H1 (cell line): ENCODE measurements at places on chromosomes 7 and 10.

GRCh38 chr10:84607044-84607443 is 278.7 kb downstream of the CCSER2 start:
- no peak overlapping the region for H3K4me3 ChIP-seq
- H3K36me3 ChIP-seq: no peaks in the 10 kb centered on the region
- H3K4me1 ChIP-seq: peaks cover 2% of the 10 kb centered on the region; the same call in 1 of the 2 replicates
- peaks cover 21% of the 10 kb centered on the region for H3K27me3 ChIP-seq
- DNase-seq: no peak
- H3K27ac ChIP-seq: no peak overlapping the region

DNA sequence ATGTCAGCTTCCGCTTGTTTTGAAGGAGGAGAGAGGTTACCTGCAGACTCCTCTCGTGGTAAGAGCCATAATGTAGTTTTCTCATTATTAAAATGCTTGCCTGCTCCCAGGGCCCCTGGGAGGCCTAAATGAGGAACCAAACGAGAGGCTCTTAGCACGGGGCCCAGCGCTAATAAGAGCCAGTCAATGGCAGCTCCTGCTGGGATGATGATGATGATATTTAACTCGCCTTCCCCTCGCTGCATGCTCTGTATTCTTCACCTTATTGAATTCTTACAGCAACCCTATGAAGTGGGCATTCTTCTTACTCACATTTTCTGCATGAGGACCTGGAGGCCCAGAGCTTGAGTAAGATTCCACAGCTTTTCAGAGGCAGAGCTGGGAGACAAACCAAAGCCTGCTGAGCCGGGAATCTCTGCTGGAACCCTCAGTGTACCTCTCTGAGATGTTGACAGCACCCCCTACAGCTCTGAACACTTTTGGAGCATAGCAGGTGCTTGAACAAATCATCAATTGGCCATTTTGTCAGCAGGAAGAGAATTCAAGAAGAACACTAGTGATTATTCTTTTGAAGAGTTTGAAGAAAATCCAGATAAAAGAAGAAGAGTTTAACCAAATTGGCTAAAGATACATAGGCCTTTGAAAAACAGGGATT is 93.1 kb upstream of the HABP2 start:
- no peak for DNase-seq
- no peak overlapping the region for H3K27ac ChIP-seq
- H3K4me3 ChIP-seq: no peak overlapping the region
- no peaks in the 10 kb centered on the region for H3K4me1 ChIP-seq
- H3K36me3 ChIP-seq: no peaks in the 10 kb centered on the region
- H3K27me3 ChIP-seq: no peaks in the 10 kb centered on the region

GRCh38 chr7:73723813-73724212 is 4.3 kb upstream of the STX1A start:
- peaks cover 7% of the 10 kb centered on the region for H3K27me3 ChIP-seq
- H3K27ac ChIP-seq: no peak overlapping the region
- H3K4me3 ChIP-seq: no peak overlapping the region
- no peak for DNase-seq
- H3K36me3 ChIP-seq: no peaks in the 10 kb centered on the region

DNA sequence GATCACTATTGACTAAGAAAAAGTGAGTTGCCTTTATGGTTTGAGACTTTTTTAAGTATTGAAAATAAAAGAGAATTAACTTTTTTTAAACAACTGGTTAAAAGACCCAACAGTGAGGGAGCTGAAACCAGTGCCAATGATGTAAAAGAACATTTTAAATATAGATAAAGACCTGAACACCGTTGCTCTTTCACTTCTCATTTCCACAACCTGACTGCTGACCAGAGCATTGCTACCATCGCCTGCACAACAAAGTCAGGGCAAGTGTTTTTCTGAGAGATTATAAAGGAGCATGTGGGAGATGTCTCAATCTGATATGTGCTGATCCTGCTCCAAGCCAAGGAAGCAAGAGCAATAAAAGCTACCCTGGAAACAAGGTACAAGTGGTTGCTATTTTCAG is 34.7 kb downstream of the IMMP2L start:
- H3K36me3 ChIP-seq: no peaks in the 10 kb centered on the region
- H3K27me3 ChIP-seq: no peaks in the 10 kb centered on the region
- no peaks in the 10 kb centered on the region for H3K4me1 ChIP-seq

DNA sequence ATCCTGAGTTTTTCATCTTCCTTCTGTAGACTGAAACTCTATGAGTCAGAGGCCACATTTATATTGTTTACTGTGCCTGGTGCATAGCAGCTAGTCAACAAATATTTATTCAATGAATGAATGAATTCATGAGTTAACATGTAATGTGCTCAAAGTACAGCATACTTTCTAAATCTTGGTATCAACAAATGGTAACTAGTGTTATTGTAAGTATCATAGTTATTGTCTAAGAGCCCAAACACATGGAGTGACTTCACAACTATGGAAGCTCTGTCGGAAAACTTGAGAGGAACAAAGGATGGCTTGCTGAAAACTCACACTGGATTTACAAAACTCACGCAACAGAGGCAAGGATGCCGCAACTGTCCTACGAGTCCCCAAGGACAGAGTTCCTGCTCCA is 35.9 kb downstream of the DENND2A start:
- H3K4me1 ChIP-seq: no peaks in the 10 kb centered on the region
- no peak overlapping the region for H3K4me3 ChIP-seq
- H3K27me3 ChIP-seq: no peaks in the 10 kb centered on the region
- no peak overlapping the region for H3K27ac ChIP-seq
- no peak for DNase-seq

DNA sequence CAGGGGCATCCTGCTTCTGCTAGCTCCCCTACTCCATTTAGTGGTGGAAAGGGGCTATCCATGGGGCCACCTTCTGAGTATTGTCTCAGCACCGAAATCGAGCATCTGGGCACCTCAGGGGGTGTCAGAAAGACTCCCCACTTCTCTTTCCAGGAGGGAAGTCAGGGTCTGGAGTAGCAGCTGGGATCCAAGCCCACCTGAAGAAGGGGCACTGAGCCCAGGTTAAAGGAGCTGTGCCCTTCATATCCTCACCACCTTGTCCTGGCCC is 2.6 kb downstream of the FLNC start:
- no peak overlapping the region for H3K27ac ChIP-seq
- H3K4me3 ChIP-seq: peak overlapping the region; percentile 41
- peaks cover 42% of the 10 kb centered on the region for H3K4me1 ChIP-seq
- H3K36me3 ChIP-seq: no peaks in the 10 kb centered on the region
- H3K27me3 ChIP-seq: peaks cover 27% of the 10 kb centered on the region
- no peak for DNase-seq

GRCh38 chr10:93305122-93305521 is 177.0 kb downstream of the MYOF start:
- peaks cover 2% of the 10 kb centered on the region for H3K4me1 ChIP-seq
- H3K4me3 ChIP-seq: no peak overlapping the region
- H3K27ac ChIP-seq: no peak overlapping the region
- no peaks in the 10 kb centered on the region for H3K27me3 ChIP-seq
- no peaks in the 10 kb centered on the region for H3K36me3 ChIP-seq

GRCh38 chr7:107147464-107148393 is 21.1 kb upstream of the HBP1 start:
- no peaks in the 10 kb centered on the region for H3K27me3 ChIP-seq
- no peak for DNase-seq
- no peaks in the 10 kb centered on the region for H3K4me1 ChIP-seq

DNA sequence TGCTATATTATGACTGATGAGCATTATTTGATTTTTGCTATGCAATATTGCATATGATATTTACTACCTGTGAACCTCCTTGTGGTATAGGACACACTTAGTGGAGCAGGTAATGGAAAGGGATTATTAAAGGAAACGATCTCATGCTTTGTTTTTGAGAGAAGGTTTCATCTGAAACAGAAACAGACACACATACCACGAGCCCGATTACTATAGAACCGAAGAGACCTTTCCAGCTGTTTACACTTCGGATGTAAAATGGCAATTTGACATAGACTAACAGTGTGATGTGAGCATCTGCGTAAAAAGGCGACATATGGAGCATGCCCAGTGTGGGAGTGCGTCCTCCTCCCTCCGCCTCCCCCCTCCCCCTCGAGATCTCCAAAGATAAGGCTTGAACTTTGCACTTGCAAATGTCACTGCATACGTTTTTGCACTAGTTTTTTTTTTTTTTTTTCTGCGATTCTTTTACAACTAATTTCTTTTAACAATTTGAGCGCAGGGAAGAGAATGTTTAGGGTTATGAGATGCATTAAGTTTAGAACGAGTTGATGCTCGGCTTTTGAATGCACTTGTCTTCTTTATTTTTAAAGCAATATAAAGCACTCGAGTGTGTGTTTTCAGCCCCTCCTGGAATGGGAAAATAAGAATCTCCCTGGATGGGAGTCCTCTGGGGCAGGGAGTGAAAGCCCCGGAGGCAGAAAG is 251.0 kb downstream of the NSUN6 start:
- H3K27me3 ChIP-seq: no peaks in the 10 kb centered on the region
- no peak overlapping the region for H3K27ac ChIP-seq
- no peak for DNase-seq
- no peaks in the 10 kb centered on the region for H3K4me1 ChIP-seq

DNA sequence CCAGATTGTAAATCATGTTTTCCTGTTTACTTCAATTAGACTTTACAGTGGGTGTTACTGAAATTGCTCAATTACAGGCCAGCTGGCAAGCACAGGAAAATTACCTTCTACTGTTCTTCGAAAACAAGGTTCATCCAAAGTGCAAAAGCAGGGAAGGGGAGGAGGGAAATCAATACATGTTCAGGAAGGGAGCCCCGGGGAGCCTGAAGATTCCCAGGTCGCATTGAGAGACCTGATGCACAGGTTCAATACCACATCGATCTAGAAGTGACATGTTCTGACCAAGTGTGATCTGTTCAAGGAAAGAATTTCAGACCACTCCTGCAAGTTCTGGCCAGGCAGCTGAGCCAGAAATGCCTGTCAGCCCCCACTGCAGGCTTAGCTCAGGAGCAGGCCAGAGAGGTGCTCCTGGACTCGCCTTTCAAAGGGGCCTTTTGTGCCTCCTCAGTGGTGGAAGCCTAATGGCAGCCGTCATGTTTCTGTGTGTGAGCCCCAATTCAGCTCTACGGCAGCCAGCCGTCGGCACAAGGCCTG is 35.9 kb downstream of the FAM53B start:
- no peak for DNase-seq
- no peaks in the 10 kb centered on the region for H3K36me3 ChIP-seq
- no peaks in the 10 kb centered on the region for H3K27me3 ChIP-seq
- peaks cover 18% of the 10 kb centered on the region; the same call in 1 of the 2 replicates for H3K4me1 ChIP-seq
- H3K4me3 ChIP-seq: no peak overlapping the region

DNA sequence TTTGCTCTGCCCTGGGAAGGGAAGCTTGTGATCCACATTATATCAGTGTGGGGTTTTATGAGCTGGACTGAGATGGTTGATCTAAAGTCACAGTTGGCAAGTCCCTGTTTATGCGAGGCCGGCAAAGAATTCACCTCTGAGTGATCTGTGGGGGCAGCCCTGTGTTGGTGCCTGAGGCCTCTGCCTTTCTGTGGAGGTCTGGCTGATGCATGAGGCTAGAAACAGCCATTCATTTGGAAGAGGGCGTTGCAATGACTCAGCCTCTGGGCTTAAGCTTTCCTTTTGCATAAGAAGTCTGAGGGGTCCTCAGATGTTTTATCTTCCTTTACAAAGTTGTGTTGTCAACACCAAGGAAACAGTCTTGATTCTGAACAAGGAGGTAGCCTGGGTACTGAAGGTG is 126.9 kb downstream of the MGMT start:
- no peak overlapping the region for H3K27ac ChIP-seq
- H3K36me3 ChIP-seq: no peaks in the 10 kb centered on the region
- DNase-seq: no peak
- H3K4me3 ChIP-seq: no peak overlapping the region

GRCh38 chr7:142556740-142557139 is 192.5 kb upstream of the PRSS1 start:
- no peaks in the 10 kb centered on the region for H3K36me3 ChIP-seq
- DNase-seq: peak; percentile 54
- no peaks in the 10 kb centered on the region for H3K4me1 ChIP-seq
- H3K4me3 ChIP-seq: no peak overlapping the region
- H3K27me3 ChIP-seq: no peaks in the 10 kb centered on the region

- no peak overlapping the region for H3K27ac ChIP-seq
- no peak for DNase-seq
- H3K27me3 ChIP-seq: no peaks in the 10 kb centered on the region
- no peaks in the 10 kb centered on the region for H3K36me3 ChIP-seq
- no peak overlapping the region for H3K4me3 ChIP-seq
Observed at GRCh38 chr10:18455086-18455884, 196.1 kb downstream of the NSUN6 start.

DNA sequence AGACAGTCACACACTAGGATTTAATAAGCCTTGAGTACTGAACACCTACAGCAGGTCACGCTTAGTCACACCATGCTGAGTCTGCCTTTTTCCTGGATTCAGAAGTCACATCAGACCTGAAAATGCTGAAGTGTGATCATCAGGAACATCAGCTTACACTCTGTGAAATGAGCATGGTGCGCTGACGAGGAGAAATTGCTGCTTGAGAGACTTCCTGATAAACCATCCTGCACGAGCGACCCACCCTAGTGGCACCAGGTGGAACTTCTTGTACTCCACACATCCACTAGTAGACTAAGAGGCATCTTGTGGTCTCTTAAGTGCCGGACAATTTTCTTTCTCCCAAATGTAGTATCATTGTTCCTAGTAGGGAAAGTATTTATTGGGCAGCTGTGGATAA is 51.8 kb upstream of the MRLN start:
- peak; percentile 61 for DNase-seq
- H3K27me3 ChIP-seq: no peaks in the 10 kb centered on the region
- H3K4me1 ChIP-seq: no peaks in the 10 kb centered on the region; the same call in 1 of the 2 replicates
- H3K36me3 ChIP-seq: peaks cover 45% of the 10 kb centered on the region
- no peak overlapping the region for H3K4me3 ChIP-seq

DNA sequence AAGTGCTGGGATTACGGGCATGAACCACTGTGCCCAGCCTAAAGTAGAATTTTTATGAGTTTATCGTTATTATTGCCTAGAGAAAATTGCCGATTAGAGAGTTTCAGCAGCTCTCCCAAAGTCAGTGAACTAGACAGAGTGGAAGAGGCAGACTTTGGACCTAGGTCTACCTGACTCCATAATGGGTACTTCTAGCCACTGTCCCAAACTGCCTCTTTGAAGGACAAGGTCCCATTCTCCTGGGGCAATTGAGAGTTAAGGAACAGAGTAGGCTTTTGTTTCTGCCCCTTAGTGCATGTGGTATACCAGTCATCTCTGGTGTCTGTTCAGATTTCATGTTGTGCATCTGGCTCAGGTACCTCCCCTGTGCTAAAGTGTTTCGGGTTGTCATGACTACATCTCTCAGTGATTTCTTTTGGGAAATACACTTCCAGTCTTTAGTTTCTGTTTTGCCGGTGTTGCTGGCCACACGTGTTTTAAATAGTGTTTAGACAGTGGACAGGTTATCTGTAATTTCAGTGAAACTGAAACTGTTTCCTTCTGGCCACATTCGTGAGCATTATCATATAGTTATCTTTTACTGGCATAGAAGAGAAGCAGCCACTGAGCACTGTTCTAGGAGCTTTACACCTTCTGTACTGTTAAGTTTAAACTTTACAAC is 4.7 kb downstream of the TMEM236 start:
- H3K4me3 ChIP-seq: no peak overlapping the region
- no peak overlapping the region for H3K27ac ChIP-seq
- no peak for DNase-seq
- H3K4me1 ChIP-seq: no peaks in the 10 kb centered on the region
- H3K36me3 ChIP-seq: no peaks in the 10 kb centered on the region
- H3K27me3 ChIP-seq: no peaks in the 10 kb centered on the region

- H3K27ac ChIP-seq: no peak overlapping the region
- no peaks in the 10 kb centered on the region for H3K27me3 ChIP-seq
- no peak overlapping the region for H3K4me3 ChIP-seq
- DNase-seq: no peak
- H3K36me3 ChIP-seq: no peaks in the 10 kb centered on the region
Observed at GRCh38 chr10:43427166-43427825, 9.6 kb upstream of the ZNF487 start.

- H3K4me3 ChIP-seq: no peak overlapping the region
- H3K36me3 ChIP-seq: no peaks in the 10 kb centered on the region
- DNase-seq: no peak
- no peak overlapping the region for H3K27ac ChIP-seq
- H3K4me1 ChIP-seq: no peaks in the 10 kb centered on the region
- no peaks in the 10 kb centered on the region for H3K27me3 ChIP-seq
Observed at GRCh38 chr7:150627959-150628358, 4.2 kb downstream of the GIMAP6 start.
